ENCODE measurements at places on chromosomes 5 and 9.

DNA sequence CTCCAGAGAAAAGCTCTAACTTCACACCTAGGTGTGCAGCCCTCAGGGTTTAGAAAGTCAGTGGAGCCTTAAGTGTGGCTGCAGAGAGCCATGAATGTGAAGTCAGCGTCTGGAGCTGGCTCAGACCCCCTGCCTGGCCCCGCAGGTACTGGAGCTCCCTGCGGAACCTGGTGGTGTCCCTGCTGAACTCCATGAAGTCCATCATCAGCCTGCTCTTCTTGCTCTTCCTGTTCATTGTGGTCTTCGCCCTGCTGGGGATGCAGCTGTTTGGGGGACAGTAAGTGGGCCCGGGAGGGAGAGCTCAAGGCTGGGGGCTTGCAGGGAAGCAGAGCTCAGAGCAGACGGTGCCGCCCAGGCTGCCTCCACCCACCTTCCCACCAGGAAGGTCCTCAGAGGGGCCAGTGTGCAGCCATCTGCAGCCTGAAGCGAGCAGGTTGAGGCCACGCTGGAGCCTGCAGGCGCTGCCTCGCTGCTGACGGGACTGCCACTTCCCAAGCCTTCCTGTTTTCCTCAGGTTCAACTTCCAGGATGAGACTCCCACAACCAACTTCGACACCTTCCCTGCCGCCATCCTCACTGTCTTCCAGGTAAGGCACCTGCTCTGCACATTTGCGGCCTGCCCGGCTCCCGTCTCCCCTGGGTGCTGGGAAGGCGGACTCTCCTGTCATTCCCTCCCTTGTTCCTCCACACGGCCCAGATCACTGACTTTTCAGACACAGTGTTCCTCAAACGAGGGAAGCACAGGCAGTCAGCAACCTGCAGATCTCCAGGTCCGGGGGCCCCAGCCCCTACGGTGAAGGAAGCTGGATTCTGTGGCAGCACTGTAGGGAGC, 108.9 kb downstream of the CACNA1B start:
- DNase-seq = no peak

- DNase-seq = no peak
Measured at GRCh38 chr5:89086390-89087086, 203.6 kb upstream of the MEF2C start.

DNA sequence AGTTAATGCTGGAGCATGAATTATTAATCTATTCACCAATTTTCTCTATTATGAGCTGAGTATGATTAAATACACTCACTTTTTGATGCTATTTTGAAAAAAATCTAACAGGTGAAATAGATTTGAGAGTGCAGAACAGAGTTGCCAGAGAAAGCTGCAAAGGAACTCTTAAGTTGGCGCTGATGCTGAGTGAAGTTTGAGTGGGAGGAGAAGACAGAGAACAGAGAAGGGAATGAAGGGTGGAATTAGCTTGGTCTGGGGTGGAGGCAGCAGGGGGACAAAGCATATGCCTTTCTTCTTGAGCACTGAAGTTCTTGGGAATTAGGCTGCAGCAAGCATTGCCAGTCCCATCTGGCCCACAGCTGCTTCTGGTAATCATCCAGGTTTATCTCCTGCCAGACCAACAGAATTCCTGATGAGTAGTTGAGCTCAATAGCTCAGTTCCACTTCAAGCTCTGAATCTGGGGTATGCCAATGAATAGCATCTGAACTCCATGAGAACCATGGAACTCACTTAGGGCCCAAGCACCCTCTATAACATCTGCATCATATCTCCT, 290.1 kb downstream of the HINT1 start:
- DNase-seq = no peak

DNA sequence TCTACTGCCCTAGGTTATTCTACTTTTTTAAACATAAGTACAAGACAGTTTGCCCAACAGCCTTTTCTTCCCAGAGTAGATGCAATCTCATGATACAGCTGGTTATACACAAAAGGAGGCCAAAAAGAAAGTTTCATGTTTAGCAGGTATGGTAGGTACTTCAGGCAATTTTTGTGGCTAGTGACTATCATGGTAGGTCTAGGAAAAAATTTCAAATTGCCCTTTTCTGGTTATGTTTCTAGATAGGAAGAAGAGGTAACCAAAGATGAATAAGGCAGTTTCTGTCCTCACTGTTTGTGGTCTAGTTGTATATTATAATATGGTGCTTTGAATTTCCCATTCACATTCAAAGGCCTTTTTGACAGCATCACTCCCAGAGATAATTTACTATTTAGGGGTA, 19.7 kb downstream of the MEGF9 start:
- no peak for DNase-seq

All from stimulated activated CD4-positive, alpha-beta T cell treated with anti-CD3 and anti-CD28 coated beads, Interleukin-4, amount 100 ng/mL, for 1 hour (primary cell).